ENCODE measurements at places on chromosomes 16 and 17.

DNA sequence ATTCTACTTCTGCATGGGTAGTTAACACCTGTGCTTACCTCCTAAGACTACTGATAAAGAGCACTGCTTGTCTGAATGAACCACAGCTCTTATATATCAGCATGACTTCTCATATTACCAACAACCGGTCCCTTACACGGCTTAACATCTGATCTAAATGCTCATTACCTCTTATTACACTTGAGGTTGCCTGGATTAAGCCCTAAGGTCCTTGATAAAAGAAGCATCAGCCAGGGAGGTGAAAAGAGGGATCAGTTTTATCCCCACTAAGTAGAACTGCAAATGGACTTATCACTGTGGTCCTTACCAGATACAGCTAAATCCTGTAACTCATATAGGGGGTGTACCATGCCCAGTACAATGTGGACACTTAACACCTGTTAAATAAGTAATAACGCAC is 8.2 kb upstream of the RSKR start:
- DNase-seq, result no peak

GRCh38 chr17:61335105-61335844 is 64.4 kb upstream of the TBX2 start:
- DNase-seq, result no peak

DNA sequence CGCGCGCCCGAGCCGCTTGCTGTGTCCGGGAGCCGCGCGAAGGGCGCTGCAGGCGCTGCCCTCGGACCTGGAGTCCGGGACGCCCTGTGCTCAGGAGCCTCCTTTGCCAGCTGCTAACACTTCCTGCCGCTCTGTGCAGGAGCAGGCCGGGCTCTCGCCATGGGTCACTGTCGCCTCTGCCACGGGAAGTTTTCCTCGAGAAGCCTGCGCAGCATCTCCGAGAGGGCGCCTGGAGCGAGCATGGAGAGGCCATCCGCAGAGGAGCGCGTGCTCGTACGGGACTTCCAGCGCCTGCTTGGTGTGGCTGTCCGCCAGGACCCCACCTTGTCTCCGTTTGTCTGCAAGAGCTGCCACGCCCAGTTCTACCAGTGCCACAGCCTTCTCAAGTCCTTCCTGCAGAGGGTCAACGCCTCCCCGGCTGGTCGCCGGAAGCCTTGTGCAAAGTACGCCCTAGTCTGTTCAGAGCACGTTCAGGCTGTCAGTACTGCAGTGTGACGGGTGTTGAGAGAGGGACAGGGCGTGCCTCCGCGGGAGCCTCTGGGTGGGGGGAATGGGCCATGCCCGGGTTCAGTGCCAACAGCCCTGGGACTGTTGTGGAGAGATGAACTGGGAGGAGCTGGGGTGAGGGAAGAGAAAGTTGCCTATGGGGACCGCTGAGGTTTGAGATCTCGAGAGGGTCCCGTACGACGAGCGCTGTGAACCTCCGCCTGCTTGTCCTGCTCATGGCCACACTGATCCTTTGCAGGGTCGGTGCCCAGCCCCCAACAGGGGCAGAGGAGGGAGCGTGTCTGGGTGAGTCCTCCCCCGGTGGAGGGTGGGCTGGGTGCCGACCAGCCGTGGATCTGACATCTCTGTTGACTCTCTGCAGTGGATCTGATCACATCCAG is 1.3 kb downstream of the ZNF276 start:
- peak; percentile 73 for DNase-seq

GRCh38 chr16:50275428-50276325 is 9.3 kb downstream of the ADCY7 start:
- DNase-seq, result no peak

GRCh38 chr17:55186937-55187770 is 77.6 kb upstream of the HLF start:
- DNase-seq, result no peak

DNA sequence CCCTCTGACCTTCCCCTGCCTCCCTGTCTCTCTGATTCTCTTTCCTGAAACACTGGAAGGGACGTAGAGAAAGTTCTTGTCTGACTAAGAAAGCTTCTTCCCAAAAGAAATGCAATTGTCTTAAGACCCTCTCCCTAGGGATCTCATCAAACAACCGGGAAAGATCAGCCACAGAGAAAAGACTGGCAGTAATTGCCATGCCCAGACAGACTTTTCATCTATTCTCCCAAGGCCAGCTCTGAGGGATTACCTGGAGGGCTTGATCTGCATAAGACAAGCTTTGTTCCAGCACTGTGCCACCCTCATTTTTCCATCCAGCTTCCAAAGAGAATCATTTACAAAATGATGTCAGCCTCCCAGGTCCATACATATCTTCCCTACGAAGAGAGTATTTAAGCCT is 38.8 kb upstream of the HS3ST3A1 start:
- DNase-seq, result no peak

GRCh38 chr17:82064433-82065192 is 991 bp downstream of the DUS1L start:
- peak; percentile 20 for DNase-seq

GRCh38 chr17:57016071-57016763 is 38.3 kb downstream of the SCPEP1 start:
- no peak for DNase-seq

All from bronchial epithelial cell (primary cell).